GM23248 (cell line): ENCODE measurements at places on chromosomes 11 and 22. TPM values are rescaled to one million over a fixed set of nuclear protein-coding genes. Genes with fewer than 3 reads are reported as not detected.
A peak's percentile ranks its signal among the peaks of the same experiment; 100 is the strongest.

- peaks cover 17% of the 10 kb centered on the region for H3K4me1 ChIP-seq
- no peak within 1 kb of the TSS for H3K4me3 ChIP-seq
- DNase-seq: no peak
- H3K27ac ChIP-seq: no peak within 1 kb of the TSS
- H3K36me3 ChIP-seq: no peaks in the 10 kb centered on the region
Measured at GRCh38 chr22:50545522-50546325, at the start of gene KLHDC7B. TSS of gene KLHDC7B (plus strand) at chr22:50545899. CDS start at chr22:50546244, 345 bp downstream.

DNA sequence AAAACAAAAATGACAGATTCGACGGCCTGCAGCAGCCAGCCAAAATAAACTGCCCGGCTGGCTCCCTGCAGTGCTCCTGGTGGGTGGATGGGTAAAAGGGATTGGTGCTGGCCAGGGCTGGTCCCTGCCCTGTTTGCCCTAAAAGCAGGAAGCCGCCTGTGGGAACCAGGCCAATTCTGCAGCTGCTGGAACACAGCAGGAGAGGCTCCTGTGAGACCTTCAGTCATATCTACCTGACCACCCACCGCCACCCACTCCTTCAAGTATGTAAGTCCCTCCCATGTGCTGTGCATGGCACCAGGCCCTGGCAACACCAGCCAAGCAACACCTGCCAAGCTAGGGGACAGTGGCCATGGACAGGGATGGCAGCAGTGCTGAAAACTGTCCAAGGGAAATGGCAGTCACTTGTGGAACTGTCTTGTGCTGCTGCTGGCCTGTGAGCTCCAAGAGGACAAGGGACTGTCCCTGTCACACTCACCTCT, 48.7 kb upstream of the ARFGAP3 start:
- no peak overlapping the region for H3K4me3 ChIP-seq
- H3K4me1 ChIP-seq: peaks cover 13% of the 10 kb centered on the region
- no peaks in the 10 kb centered on the region for H3K27me3 ChIP-seq

DNA sequence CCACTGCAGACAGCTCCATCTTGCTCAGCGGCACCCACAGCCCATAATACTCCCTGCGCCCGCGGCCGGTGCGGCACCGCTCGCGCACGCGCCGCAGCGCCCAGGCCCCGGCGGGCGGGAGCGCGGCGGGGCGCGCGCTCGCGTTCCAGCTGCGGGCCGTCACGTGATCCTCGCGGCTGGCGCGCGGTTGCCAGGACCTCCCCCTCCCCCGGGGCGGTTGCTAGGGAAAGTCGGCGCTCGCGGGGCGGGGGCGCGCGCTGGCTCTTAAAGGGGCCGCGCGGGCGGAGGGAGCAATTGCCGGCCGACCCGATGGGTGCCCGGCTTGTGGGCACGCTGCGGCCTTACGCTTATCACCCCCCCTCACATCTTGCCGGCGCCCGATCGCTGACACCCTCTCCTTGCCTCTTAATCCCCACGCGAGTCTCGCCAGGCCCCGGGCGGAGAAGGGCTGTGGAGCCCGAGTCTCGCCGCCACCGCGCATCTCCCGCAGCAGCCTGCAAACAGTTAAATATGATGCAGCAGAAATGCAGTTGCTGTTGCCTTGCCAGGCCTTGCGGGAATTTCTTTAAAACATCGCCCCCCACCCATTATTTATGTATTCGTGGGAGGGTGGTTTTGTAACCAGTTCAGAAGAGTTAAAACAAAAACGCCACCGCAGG, at the start of gene CBX6:
Gene CBX6, minus strand, starts transcription at position 45 of the 659 bp plus-strand sequence. Its CDS starts 26 bp downstream, at position 19.
- H3K36me3 ChIP-seq: no peaks in the 10 kb centered on the region
- DNase-seq: peak; percentile 98

Gene RIMBP3B
- polyA plus RNA-seq: 0.06 TPM in 1 of 2 replicates, not detected in the other
